ENCODE measurements at places on chromosomes 2 and 18.

DNA sequence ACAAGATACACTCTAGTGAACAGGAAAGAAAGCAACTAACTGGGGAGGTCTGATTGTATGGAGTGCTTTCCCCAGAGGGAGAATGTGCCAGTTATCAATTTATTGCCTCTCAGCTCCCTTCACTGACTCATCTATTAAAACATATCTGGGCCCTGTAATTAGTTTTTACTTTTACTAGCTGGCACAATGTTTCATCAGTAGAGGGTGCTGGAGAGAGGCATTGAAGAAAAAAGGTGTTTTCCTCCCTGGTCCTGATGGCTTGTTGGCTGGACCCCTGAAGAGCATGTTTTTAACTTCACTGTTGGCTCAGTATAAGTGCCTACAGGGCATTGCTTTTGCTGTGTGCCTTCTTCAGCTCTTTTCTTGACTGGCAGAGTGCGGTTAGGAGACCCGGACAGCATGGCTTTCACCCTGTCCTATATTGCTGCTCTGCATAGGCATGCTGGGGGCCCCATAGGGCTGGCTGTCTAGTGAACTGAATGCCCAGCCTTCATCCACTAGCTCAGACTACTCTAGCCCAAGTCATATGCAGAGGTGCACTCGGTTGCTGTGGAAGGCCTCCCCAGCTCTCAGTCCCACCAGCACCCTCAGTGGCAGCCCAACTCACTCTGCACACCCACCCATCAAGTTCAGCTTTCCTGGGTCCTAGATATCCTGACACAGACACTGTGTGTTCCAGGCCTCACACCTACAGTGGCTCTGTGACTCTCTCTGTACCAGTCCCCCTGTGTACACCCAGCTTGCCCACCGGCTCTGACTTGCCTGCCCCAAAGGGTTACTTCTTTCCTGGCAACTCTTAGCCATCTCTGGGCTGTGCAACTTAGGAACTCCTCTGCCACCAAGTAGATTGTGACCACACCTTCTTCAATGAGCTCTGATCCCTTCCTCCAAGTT, 62.3 kb upstream of the ACYP2 start:
- no peak for DNase-seq

DNA sequence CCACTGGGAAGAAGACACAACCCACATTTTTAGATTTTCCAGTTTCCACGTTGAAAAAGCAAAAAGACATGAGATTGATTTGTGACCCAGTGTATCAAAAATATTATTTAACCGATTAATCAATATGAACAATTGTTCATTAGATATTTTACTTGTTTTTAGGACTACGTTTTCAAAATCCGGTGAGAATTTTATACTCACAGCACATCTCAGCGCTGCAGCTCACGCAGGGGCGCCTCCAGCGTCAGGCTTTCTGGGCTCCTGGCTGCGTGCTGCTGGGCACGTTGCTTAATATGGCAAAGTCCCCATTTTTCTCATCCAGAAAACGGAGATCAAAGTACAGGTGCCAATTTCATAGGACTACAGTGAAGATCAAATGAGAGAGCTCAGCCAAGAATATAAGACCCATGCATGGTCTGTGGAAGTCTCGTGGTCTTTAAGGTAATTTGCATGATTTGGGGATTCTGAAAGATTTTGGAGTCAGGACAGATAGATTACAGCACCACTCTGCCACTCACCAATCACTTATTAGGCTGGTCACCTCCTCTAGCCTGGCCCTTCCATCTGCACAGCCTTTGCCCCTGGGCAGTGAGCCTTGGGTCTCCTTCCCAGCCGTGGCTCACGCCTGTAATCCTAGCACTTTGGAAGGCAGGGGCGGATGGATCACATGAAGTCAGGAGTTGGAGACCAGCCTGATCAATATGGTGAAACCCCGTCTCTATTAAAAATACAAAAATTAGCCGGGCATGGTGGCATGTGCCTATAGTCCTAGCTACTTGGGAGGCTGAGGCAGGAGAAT, 36.2 kb downstream of the PTPN18 start:
- DNase-seq = no peak

DNA sequence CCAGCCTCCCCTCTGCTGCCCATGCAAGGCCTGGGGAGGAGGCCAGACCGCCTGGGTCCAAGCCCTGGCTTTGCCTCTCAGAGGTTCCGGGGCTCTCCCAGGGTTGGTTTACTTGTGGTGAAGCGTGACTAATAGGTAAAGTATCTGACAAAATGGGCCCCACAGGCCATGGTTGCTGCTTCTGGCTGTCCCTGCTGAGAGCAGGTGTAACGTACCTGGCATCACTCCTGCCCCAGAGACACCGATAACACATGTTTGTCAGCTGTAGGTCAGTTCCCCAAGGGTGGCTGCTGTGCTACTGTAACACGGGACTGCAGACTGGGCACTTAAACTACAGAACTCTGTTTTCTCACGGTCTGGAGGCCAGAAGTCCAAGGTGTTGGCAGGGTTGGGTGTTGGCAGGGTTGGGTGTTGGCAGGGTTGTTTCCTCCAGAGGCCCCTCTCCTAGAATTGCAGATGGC, 34.1 kb downstream of the ODC1 start:
- peak; percentile 61 for DNase-seq

GRCh38 chr2:199019898-199020507, 437.7 kb downstream of the SATB2 start:
- DNase-seq = peak; percentile 21

DNA sequence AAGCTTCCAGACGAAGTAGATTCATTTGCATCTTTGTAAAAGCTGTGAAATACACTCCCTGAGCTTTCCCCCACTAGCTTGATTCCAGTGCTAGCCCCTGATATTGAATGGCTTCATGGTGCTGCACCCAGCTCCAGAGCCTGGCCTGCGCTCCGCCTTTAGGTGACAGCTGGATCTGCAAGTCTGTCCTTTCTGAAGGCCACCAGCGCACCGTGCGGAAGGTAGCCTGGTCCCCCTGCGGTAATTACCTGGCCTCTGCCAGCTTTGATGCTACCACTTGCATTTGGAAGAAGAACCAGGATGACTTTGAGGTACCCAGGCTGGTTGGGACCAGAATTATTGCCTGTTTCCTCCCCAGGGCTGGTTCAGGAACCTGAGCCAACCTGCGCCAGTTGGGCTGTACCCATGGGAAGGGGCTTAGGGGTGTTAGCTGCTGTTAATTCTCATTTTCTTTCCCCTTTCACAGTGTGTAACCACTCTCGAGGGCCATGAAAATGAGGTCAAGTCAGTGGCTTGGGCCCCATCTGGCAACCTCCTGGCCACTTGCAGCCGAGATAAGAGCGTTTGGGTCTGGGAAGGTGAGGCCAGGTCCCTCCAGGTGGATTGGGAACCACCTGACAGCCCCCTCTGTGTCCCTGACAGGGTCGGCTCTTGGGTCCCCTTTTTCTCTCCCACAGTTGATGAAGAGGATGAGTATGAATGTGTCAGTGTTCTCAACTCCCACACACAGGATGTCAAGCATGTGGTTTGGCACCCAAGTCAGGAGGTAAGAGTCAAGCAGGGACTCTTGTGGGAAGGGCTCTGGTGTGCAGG, 1.3 kb downstream of the CIAO1 start:
- DNase-seq = peak; percentile 20

- DNase-seq = no peak
Measured at GRCh38 chr2:611519-611918, 65.7 kb downstream of the TMEM18 start.

DNA sequence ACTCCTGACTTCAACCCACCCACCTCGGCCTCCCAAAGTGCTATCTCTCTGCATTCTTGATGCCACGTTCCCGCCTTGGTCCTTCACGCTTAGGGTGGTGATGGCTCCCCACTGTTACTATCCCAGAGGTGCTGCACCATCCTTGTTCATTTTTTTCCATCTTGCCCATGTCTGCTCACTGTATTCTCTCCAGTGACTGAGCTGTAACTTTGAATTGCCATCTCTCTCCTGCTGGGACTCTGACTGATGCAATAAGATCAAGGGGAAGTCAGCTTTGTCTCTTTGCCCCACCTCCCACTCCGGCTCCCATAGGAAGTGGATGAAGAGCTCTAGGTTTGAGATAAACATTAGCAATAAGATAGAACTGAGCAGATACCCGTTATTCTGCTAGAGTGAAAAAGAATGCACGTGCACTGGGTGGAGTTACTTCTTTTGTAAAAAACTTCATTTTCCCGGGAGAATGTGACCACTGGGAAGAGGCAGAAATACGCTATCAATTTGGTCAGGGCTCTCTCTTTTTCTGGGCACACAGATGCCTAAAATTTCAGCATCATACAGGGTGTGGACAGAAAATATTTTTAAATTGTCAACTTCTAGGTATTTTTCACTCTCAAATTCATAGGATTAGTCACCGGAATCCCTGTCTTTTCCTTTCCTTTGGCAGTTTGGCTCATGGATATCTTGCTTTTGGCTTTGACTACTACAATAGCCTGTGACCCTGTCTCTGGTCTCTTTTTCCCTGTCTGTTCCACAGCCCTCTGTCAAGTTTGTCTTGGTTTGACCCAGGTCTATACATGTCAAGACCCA, 105.4 kb downstream of the POLR1A start:
- no peak for DNase-seq

DNA sequence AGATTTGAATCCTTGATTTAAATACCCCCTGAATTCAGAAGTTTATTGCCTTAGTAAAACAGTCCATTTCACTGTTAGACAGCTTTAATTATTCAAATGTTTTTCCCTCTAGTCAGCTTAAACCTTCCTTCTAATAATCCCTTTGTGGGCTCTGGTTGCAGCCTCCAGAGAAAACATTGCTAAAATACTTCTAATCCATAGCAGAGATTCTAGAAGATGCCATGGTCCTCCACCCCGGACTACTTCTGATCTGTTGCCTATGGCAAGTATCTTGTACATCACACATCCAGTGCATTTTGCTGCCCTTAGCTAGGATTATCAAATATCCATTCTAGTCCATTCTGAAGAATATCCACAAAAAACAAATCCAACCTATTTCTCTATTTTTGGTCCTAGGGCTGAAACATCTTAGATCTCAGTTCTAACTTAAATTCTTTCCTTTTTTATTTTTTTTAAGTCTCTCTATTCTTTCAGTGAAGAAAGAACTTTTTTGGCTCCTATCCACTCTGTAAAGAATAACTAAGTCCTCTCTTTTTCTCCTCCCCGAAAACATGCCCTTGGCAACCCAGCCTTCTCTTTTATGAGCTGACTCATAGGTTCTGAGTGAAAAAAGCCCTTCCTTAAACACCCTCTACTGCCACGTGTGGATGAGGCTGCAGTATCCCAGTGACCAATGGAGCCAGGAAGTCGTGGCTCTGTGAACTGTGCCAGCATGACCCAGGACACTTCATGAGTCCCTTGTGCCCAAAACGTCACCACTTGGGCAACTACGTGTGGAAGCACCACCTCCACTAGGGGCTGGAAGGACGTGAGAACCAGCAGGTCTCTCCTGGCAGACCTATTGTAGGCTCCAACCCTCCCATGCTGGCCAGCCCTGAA, 349.8 kb downstream of the TNS1 start:
- peak; percentile 80 for DNase-seq

DNA sequence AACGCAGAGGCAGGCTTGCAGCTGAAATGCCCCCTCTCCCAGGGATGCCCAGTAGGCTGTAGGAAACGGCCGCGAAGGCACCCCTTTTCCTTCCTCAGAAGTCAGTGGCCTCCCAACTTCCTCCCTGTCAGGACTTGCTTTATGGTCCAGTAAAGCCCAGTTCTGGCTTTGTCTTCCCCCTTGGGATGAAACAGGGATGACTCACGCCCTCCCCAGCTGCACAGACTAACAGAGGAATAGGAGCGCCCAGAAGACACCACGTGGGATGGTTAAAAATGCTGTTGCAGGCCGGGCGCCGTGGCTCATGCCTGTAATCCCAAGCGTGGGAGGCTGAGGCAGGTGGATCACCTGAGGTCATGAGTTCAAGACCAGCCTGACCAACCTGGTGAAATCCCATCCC, 6.9 kb downstream of the CREG2 start:
- DNase-seq = peak; percentile 96

- DNase-seq = no peak
Measured at GRCh38 chr18:21864386-21864785, 123.8 kb downstream of the MIB1 start.

- DNase-seq = no peak
Measured at GRCh38 chr2:63789338-63790020, 52.2 kb upstream of the UGP2 start.

- DNase-seq = no peak
Measured at GRCh38 chr18:11309172-11309571, 159.8 kb upstream of the PIEZO2 start.

DNA sequence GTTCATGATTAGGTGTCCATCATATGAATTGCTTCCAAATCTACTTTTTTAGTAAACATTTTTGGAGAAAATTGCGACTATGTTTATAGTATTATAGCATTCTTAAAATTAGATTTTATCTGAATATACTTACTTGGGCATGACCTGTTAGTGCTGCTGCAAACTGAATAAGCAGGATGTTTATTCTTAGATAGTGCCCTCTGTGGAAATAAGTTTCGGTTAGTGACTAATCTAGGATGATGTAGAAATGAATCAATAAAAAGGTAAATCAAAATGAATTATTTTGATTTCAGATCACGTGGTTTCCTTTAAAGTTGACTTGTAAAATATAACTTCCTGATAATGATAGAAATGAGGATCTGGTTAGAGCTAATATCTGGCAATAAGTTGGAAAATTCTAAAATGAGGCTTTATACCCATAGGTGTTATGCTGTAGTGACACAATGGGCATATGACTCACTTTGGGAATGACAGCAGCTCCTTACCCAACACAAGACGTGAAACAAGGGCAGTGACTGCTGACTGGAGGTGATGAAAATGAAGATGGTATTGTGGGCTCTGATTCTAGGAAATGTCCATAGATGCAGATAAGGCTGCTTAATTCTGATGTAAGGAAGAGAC, 165.8 kb upstream of the TCF4 start:
- peak; percentile 14 for DNase-seq

DNA sequence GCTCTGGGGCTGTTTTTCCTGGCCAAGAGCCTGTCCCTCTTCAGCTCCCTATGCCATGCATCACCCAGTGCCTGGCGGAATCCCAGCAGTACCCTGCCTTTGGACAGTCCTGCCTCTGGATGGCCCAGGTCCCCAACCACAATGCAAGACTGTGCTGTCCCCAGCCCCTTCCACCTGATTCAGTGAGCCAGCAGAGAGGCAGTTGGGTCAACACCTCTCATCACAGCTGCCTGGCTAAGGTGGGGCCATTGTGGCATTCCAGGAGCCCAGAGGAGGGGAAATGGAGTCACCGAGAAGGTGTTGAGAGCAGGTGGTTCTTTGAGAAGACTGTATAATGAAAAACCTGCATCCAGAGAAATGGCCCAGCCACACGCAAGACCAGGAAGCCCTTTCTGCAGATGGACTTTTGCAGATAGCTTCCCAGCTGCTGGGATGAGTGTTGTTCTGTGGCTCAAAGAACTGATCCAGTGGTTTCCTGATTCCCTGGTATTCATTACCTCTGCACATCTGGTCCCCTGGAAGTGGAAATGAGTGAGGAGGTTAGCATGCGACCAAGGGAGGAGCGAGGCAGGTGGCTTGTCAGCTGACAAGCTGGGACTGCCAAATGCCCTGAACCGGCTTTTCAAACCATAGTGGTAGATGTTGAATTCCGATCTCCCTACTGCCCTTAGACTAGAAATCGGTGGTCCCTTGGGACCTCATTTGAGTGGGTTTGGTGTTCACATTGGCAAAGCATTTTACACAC, 1.7 kb upstream of the ASPRV1 start:
- no peak for DNase-seq

DNA sequence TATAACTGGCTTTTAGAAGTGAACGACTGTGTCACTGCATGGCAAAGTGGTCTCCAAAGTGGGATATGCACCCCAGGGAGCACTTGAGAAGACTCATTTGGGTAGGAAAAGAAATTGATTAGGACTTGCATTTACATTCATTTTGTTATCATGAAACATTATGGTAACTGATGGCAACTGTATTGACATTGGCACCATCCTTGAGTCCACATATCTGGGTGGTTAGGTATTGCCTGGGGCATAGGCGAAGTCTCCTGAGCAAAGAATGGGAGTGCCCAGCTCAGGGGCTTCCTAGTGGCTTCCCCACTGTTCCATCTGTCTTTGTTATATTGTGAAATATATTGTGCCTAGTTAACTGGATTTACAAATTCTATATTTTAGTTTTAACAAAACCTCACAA, 29.2 kb downstream of the SPATS2L start:
- peak; percentile 34 for DNase-seq
